Stomach (tissue), 19 donors: ENCODE measurements at places on chromosomes 1 and 21.

DNA sequence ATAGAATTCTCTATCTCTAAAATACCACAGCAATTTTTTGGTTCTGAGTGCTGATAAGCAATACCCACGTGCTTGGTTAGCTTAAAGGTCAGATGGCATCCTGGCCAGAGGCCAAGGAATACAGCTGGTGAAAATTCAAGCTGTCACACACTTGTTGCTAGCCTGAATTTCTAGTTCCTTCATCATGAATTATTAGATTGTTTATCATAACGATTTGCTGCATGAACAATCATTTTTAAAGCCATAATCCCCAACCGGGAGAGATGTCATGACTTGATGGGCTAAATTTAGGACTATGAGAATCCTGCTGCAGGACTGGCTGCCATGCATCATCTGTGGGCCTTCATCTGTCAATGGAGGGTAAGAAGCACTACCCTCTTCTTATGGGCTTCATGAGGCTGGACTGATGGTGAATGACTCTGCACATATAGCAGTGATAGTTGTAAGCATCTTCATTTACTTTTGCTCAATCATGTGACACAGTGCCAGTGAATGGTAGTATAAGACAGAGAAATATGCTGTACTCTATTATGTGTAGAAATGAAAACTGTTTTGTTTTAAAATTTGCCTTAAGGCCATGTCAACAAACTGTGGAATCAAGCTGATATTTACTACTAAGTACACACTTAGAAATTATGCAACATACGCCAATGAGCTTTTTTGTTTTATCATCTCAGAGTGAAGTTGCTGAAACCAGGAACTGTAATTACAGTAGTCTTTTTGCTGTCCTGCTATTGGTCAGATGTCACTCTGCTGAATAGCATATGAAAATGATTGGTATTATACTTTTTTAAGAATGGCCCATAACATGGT, 80.5 kb upstream of the RALGPS2 start:
- DNase-seq = peak; percentile 79

DNA sequence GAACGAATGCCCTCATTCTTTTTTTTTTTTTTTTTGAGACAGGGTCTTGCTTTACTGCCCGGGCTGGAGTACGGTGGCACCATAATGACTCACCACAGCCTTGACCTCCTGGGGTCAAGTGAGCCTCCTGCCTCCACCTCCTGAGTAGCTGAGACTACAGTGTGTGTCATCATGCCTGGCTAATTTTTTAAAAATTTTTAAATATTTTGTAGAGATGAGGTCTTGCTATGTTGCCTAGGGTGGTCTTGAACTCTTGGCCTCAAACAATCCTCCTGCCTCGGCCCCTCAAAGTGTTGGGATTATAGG, 69.4 kb downstream of the ALG14 start:
- no peak for DNase-seq

DNA sequence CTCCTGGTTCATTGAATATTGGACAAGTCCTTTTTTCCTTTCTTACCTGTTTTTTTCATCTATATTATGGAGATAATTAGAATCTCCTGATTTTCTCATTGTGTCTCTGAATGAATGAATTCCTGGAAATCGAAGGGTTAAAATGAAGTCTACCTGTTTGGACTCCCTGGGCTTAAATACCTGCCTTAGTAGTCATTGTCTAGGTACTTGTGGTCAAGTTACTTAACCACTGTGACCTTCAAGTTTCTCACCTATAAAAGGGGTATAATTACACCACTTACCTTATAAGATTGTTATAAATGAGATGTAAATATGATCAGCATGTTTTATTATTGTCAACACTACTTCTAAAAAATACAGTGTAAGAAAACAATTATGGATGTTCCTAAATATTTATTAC, 9.0 kb upstream of the TBX19 start:
- no peak for DNase-seq

- DNase-seq = no peak
Measured at GRCh38 chr21:36883532-36884486, 82.7 kb downstream of the HLCS start.

DNA sequence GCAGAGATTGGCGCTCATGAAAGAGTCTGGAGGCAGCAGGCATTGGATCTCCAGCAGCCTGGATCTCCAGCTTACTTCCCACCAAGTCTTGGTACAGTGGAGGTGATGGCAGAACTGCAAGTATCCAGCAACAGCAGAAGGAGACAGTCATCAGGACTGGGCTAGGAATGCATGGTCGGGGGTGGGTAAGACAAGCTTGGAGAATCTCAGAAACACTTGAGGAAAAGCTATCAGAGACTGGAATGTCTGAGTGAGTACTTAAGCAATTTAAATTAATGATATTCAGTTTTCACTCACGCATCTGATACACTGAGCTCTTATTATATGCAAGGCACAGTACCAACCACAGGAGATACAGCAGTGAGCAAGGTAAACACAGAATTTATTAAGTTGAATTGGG, 9.8 kb downstream of the TMEM35B start:
- no peak for DNase-seq

DNA sequence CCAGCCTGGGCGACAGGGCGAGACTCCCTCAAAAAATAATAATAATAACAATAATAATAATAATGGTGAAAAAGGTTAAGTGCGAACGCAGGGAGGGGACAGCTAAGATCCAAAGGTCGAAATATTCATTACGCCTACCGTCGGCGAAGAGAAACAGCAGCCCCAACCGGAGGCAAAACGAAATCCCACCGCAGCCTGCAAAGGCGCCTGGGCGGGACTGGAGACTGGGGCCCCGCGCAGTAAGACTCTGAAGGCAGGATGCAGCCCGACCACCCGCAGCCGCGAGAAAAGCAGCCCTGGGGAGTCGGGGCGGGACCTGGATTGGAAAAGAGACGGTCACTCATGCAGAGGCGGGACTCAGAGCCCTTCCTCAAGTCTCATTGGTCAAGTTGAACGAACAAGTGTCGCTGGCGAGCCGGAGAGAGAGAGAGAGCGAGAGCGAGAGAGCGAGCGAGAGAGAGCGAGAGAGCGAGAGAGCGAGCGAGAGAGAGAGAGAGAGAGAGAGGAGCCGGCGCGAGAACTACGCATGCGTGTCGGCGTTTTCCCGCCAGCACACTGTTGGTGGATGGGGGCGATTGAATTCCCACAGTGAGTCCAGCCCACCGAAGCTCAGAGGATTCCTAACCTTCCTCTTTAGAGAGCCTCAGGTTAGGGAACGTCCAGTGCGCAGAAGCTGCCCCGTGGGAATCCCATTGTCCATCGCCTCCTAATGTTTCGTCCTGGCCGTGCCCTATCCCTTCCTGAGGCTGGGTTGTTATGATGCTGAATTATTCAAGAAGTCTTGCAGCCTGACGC, 10.7 kb downstream of the ENTREP3 start:
- DNase-seq = peak; percentile 97

DNA sequence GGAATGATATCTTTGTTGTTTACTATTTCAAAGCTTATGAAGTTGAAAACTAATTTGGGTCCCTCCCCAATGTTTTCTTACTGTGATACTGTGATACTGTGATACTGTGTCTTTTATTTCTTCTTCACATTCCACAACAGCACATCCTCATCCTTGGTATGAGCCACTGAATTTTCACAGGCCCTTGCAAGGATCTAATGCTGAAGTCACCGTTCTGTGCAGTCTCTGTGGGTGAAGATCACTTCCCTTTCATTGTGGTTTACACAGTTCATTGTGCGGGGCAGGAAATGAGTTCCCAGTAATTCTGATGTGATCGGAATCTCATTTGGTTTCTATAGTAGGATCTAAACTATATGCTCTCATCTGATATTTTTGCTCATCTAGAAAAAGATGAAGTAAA, 32.1 kb upstream of the PAXBP1 start:
- DNase-seq = no peak

DNA sequence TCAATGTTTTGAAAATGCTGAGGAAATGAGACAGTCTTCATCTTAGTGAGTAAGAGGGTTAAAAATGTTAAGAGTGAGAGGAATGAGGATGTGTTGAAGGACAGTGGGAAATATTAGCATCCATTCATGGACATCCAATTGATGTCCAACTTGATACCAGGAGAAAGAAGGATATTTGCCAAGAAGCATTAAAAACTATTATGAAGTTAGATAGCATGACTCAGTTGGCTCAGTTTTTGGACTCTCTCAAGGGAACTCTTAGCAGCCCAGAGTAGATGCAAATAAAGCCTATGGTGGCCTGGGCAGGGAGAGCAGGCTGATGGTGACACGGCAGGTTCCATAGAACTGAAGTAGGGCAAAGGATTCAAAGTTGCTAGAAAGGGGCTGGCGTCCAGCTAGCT, 171.0 kb downstream of the ZZZ3 start:
- DNase-seq = no peak

GRCh38 chr21:41536076-41536826, 28.3 kb upstream of the TMPRSS2 start:
- DNase-seq = peak; percentile 88

DNA sequence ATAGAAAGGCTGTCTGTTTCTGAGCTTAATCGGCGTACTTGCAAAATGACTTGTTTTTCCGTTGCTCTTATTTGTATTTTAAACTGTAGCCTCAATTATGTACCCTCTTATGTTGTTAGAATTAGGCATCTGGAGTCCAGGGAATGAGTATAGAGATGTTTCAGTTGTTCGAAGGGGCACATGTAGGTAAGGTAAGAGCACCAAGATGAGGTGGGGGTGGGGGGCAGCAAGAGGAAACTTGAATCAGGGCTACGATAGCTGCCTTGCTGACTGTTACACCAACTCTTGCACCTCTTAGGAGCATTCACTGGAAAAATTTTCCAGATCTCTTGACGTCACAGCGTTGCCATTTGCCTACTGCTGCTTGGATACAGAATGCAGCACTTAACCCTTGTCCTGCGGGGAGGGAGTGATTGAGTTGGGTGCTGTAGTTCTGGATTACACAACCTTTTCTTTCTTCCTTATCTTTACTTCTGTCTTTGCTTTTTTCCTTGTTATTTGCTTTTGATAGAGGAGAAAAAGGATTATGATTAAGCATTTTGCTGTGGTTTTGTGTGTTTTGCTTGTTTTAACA, 3.2 kb downstream of the ATP1B1 start:
- peak; percentile 96 for DNase-seq

- no peak for DNase-seq
Measured at GRCh38 chr1:218817071-218817470, 356.6 kb upstream of the LYPLAL1 start.

DNA sequence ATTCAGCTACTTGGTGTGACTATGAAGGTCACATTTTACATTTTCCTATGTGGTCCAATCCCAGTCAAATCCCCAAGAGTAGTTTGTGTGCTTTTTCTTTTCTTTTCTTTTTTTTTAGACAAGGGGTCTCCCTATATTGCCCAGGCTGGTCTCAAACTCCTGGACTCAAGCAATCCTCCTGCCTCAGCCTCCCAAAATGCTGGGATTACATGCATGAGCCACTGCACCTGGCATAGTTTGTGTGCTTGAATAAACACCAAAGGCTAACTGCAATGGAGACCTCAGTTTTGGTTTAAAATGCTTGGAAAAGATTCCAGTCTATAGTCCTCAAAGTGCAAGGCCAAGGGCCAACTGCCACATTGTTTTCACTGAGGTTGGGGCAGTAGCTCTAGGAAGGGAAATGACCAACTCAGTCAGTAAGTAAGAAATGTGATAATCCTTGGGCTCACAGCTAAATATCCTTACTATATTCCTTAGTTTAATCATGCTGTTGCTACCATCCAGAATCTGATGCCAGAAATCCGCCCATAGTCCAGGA, 38.6 kb downstream of the EIF2B3 start:
- DNase-seq = no peak

- peak; percentile 41 for DNase-seq
Measured at GRCh38 chr1:10973552-10973951, 38.9 kb upstream of the TARDBP start.

DNA sequence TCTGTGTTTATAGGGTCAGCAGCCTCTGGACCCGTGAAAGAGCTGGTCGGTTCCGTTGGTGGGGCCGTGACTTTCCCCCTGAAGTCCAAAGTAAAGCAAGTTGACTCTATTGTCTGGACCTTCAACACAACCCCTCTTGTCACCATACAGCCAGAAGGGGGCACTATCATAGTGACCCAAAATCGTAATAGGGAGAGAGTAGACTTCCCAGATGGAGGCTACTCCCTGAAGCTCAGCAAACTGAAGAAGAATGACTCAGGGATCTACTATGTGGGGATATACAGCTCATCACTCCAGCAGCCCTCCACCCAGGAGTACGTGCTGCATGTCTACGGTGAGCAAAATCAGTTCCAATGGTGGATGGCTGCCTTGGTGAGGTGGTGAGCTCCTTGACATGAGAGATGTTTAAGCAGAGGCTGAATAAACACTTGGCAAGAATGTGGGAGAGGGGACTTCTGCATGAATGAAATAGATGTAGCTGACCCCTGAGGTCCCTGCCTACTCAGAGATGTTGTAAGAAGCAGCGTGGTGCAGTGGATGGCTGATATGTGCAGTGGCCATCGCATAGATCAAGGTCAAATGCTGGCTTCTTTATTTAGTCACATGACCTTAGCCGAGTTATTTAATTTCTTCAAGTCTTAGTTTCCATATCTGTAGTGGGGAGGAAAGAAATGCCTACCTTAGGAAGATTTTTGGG, 9.3 kb downstream of the SLAMF7 start:
- DNase-seq = no peak

GRCh38 chr1:156435545-156436140, 64.9 kb downstream of the MEF2D start:
- peak; percentile 34 for DNase-seq

DNA sequence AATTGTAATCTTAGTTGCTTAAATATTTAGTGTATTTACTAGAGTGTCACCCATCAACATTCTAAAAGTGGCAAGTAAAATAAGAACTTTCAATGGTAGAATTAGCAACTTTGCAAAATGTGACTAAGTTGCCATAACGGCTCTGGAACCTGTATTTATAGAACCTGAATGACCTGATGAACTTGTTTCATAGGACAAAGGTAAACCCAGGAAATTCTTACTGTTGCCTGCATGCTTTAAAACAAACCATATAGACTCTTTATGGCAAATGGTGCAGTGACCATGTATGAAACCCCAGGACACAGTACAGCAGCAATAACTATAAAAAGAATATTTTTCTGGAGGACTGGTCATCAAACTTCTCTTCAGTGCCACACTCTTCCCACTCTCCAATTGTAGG, 22.9 kb downstream of the AK2 start:
- no peak for DNase-seq

DNA sequence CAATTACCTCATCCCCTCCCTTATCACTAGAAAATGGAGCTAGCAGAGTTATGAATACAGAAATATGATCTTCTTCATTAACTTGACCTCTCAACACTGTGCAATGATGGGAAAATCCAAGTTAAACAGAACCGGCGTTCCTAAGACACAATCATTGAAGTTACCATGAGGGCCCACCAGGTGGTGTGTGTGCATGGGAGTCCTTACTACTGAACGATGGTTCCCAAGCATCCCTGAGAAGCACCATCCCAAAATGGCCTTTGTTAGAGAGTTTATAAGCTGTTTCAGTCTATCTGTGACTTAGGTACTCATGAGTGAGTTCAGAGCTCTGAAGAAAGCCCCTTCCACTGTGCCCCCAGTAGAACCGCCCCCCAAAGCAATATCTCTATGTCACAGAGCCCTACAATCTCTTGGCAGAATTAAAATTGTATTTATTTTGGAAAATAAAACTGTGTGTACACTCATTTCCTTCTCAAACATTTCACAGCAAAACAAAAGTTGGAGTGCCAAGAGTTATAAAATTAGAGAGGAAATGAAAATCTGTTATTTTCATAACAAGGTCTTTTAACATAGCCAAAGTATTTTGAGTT, 56.8 kb downstream of the PLD5 start:
- DNase-seq = peak; percentile 78
